GM04503 (cell line): ENCODE measurements at places on chromosomes 7 and 10.

DNA sequence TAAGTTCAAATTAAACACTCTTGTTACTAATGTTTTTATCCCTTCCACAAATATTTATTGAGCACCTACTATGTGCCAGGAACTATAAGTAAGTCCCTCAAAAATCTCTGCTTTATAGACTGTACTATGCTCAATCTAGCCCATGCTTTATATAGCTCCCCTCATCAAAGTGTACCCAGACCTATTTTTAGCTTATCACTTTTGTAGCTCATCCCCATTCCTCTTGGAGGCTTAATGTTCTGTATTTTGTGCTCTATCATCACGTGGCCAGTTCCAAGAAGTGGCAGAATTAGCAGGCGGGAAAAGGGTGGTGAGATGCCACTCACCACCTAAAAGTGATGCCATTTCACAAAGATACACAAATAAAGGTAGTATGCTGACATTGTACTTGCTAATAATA lies 138.1 kb upstream of the BET1 start:
- DNase-seq = no peak

DNA sequence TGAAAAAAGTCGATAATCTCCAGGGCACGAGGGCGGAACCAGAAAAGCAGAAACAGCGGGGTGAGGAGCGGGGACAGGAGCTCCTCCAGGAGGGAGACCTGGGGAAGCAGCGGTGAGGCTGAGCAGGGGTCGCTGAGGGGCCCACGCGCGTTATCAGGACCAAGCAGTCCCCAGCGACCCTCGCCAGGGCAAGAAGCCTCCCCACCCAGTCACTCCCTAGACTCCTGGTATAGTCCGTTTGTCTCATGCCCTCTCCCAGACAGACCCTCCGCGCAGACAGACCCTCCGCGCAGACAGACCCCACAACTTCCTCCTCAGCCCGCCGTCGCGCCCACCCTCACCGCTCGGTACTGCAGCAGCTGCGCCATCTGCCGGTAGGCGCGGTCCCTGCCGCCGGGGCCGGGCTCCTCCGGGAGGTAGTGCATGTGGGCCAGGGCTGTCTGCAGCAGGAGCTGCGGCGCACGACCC lies 6.3 kb downstream of the ATG9B start:
- DNase-seq = no peak

- DNase-seq = no peak
Observed at GRCh38 chr10:42654419-42654818, 16.0 kb upstream of the ZNF33B start.

- DNase-seq = no peak
Observed at GRCh38 chr10:61750943-61751471, 88.3 kb downstream of the CABCOCO1 start.

DNA sequence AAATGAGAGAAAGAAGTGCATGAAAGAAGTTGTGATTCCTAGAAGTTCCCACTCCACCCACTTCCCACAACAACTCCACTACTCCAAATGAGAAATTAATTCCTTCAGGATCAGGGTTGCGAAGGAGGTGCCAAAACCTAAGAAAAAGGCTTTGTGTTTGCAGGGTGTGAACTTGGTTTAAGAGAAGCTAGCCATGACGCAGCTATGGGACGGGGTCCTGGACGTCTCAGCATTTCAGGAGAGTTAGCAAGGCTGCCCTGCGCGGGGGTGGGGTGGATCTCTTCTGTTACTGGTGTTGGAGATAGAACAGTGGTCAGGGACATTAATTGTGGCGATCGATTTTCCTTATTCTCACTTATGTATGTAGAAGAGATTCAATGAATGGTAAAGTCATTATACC lies 61.2 kb downstream of the CHST3 start:
- DNase-seq = no peak

GRCh38 chr10:128887856-128888255 lies 579.2 kb upstream of the MGMT start:
- no peak for DNase-seq

- DNase-seq = no peak
Observed at GRCh38 chr10:62689712-62690111, 114.8 kb upstream of the ADO start.

GRCh38 chr7:139725858-139726484 lies 51.8 kb downstream of the HIPK2 start:
- DNase-seq = no peak

DNA sequence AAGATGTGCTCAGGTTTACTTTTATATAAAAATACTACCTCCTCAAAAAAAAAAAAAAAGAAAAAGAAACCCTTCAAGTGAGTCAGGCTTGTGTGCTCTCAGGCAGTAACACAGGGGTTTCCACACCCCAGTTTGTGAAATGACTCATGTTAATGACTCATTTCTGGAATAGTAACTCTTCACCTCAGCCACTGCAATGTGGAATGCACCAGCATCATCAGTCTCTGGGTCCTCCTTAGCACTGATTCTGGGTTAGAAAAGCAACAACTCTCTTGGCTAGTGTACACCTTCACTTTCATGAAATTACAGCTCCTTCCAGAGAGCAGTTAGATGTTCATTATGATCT lies 110.6 kb downstream of the EMX2 start:
- peak; percentile 93 for DNase-seq

DNA sequence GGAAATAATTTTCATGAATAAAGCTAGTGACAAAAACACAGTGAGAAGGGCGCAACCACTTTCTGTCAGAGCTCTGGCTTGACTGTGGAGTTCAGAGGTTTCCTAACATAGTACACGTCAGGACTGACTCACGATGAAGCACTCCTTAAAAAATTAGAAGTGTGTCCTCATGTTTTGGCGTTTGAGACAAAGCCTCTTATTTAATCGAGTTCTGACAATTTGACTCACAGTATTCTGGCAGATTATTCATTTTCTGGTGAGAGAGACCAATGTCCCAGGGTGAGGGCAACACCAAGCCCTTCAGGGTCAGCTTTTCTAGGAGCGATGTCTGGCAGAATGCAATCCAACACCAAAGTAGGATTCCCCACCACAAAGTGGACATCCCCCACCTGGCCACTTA lies 108.7 kb downstream of the DIP2C start:
- peak; percentile 88 for DNase-seq

DNA sequence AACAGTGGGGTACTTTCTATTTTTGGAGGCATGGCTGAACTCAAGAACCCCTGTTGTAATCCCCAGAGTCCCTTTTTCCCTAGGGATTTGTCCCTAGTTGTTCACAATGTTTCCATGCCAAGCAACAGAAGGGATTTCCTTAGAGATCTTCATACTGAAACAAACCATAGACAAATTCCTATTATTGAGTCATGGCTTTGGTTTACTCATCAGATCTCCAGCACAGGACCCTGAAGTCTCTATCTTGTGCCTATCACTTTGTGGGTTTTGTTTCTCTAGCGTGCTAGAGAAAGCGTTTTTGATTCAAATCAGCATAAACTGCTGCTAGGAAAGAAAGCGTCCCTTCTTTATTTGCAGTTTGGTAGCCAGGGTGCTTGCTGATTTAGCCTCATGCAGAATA lies 165.0 kb downstream of the BAMBI start:
- DNase-seq = peak; percentile 67

DNA sequence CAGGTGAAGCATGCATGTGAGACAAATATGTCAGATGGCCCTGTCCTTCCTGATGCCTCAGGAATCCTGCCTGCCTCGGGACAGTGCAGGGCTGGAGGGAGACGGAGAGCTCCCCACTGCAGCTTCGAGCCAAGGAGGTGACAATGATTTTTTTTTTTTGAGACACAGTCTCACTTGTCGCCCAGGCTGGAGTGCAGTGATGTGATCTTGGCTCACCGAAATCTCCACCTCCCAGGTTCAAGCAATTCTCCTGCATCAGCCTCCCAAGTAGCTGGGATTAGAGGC lies 68.8 kb downstream of the OAT start:
- no peak for DNase-seq

DNA sequence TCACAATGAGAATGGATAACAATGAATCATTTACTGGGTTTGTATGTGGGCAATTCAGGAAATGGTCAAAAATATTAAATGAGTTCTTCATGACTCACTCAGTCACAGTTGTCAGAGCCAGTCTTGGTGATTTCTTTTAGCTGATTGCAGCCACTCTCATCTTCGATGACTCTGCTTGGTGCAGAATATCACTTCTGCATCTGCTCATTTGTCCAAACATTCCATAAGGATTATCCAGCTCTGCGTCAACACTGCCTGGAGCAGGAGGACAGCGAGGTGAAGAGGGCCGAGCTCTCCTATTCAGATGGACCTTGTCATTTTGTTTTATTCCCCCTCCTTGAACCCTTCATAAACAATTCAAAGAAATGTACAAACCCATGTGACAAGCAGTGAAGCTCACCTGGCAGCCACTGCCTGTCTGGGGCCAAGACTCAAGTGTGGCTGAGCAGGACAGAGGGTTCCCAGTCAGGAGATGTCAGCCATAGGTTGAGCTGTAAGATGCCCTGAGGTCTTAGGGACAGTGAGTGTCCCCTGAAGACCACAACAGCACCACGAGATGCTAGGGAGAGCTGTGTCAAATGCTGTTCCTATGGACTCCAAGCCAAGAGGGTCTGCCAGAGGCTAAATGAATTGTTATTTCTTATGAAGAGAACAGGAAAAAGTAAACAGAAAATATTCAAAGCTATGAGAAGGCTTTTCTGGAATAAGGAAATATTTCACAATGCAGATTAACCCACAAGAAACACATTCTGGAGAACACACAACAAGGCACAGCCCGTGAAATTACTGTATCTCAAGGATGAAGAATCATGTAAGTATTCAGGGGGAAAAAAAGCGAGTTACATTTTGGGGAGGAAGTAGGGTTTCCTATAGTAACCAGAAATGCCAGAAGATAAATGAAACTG lies 33.1 kb upstream of the EGFR start:
- peak; percentile 72 for DNase-seq

GRCh38 chr7:86130268-86130667 lies 513.4 kb upstream of the GRM3 start:
- no peak for DNase-seq

- no peak for DNase-seq
Observed at GRCh38 chr10:12606461-12606860, 257.1 kb downstream of the CAMK1D start.

DNA sequence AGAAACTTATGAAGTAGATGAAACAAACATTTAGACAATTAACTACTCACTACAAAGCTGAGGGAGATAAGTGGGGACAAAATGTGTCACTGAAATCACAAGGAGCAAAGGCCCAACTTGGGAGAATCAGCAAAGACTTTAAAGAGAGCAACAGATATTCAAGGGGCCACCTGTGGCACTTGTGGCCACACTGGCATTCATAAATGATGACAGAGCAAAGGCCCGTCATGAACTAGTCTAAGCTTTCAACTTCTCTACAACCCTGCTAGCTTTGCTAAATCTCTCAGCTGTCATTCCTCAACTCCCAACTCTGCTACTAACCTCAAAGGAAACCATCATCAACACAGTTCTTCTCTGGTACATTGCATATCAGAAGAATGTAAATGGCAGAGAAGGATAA lies 178.4 kb downstream of the CPEB3 start:
- DNase-seq = no peak

GRCh38 chr7:102859084-102859798 lies 53.6 kb upstream of the LRRC17 start:
- no peak for DNase-seq

GRCh38 chr7:118429141-118429540 lies 204.6 kb downstream of the ANKRD7 start:
- DNase-seq = no peak

GRCh38 chr10:132532749-132533560 lies 4.6 kb upstream of the INPP5A start:
- no peak for DNase-seq

- DNase-seq = no peak
Observed at GRCh38 chr10:19862811-19863515, 46.7 kb downstream of the PLXDC2 start.

DNA sequence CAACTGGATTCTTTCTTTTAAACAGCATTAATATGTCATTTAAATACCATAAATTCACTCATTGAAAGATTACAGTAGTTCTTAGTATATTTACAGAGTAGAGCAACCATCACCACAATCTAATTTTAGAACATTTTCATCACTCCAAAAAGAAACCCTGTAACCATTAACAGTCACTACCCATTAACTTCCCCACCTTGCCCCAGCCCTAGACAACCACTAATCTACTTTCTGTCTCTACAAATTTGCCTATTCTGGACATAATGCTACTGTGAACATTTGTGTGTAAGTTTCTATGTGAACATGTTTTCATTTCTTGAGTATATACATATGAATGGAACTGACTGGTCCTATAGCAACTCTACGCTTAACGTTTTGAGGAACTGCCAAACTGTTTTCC lies 42.4 kb downstream of the P4HA1 start:
- DNase-seq = no peak

DNA sequence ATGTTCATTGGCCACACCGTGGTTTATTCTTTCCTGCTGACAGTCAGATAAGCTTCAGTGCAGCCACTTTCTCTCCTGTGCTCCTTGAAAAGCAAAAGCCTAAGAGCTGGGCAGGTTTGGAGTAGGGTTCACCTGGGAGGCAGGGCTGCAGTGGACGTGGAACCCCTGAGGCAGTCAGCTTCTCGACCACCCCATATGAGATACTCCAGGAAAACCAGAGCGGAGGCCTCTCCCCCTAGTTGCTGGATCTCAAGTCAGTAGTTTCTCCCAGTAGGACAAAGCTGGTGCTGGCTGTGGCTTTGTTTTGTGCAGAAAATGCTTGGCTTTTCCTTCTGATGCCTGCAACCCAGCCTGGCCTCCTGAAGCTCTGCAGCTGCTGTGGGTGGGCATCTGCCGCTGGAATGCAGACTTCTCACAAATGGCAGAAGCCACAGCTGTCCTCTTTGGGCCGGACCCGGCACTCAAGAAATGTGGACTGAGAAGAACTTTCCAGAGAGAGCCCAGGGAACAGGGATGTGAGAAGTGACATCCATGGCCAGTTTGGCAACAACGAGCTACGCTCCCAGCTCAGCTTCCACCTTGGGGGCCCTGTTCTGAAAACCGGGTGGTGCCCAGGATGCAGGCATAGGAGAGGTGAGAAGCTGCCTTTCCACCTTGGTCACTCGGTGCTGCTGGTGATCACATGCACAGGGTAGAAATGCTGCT lies 276.6 kb upstream of the TCERG1L start:
- DNase-seq = no peak

- no peak for DNase-seq
Observed at GRCh38 chr10:96448021-96448457, 65.7 kb downstream of the TLL2 start.

GRCh38 chr10:66627156-66627555 lies 298.7 kb upstream of the LRRTM3 start:
- DNase-seq = no peak

DNA sequence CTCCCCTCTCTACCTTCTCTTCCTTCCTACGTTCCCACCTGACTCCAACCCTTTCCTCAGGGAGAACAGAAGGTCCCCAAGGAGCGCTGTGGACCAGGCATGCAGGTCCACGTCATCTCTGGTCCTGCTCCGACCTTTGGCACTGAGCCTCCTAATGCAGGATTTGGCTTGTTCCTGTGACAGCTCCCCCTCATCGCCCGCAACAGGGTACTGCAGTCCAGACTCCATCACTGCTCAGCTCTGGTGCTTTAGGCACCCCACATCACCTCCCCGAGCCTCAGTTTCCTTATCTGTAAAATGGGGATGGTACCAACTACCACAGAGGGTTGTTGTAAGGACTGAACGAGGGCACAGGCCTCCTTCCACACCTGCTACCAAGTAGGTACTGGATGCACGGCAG lies 54.6 kb downstream of the FHIP2A start:
- DNase-seq = no peak

DNA sequence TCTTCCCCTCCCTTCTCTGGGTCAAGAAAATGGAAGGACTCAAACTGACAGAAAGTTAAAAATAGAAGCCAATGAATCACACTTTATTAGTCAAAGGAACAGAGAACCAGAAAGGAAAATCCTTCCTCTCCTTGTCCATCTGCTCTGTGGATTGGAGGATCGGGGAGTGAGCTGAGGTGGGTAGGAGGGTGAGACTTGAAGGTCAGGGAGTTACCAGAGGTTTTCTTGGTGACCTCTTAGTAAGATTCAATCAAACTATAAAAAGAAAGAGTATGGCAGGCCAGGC lies 12.2 kb downstream of the TLX1 start:
- no peak for DNase-seq
